WTC11 (cell line): ENCODE measurements at places on chromosomes 13 and 19.

DNA sequence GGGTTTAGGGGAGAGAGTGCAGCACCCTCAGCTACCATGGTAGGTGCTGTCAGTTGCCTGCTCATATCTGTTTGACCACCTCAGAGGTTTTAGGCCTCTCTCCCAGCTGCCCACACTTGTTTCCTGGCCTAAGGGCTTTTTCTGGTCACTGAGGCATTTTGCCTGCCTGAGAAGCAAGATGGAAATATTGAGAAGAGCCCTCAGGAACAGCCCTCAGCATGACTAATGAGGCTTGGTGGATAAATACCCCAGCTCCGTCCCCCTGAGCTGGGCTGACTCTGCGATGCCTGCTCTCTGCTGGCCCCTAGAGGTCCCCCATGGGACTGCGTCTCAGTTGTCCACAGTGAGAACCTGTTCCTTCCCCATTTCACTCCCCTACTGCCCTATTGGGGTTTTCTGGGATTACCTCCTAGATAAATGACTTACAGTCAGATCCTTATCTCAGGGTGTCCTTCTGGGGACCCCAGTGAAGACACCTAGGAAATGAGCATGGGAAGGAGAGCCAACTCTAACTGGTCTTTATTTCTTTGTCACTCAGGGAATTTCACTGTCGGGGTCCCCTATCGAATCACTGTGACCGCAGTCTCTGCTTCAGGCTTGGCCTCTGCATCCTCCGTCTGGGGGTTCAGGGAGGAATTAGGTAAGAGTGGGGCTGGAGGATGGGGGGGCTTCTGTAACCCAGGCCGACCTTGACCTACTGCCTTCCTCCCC lies 13.3 kb downstream of the PALM3 start:
- peak; percentile 92 for DNase-seq

DNA sequence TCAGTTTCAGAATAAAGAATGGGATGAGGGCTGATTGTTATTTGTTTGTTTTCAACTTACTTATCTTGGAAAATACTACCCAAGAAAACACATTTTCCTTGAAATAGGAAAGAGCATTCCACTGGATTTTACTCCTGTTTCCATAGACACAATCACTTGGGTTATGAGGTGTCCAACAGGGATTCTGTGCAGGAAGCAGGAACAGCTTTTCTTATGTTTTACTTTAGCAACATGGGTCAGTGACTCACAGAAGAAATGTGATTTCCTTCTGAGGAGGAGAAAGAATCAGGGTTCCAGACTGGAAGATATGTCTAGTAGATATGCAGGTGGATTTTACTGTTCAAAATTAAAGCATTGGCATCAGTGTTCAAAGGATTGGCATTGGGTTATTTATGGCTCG lies 180.8 kb upstream of the GPC6 start:
- DNase-seq = no peak

- DNase-seq = no peak
These were observed 112.8 kb downstream of the DCT start for GRCh38 chr13:94366677-94367076.

GRCh38 chr19:42555801-42556200 lies 27.5 kb upstream of the CEACAM1 start:
- no peak for DNase-seq

GRCh38 chr13:33321686-33322542 lies 36.4 kb upstream of the STARD13 start:
- no peak for DNase-seq

DNA sequence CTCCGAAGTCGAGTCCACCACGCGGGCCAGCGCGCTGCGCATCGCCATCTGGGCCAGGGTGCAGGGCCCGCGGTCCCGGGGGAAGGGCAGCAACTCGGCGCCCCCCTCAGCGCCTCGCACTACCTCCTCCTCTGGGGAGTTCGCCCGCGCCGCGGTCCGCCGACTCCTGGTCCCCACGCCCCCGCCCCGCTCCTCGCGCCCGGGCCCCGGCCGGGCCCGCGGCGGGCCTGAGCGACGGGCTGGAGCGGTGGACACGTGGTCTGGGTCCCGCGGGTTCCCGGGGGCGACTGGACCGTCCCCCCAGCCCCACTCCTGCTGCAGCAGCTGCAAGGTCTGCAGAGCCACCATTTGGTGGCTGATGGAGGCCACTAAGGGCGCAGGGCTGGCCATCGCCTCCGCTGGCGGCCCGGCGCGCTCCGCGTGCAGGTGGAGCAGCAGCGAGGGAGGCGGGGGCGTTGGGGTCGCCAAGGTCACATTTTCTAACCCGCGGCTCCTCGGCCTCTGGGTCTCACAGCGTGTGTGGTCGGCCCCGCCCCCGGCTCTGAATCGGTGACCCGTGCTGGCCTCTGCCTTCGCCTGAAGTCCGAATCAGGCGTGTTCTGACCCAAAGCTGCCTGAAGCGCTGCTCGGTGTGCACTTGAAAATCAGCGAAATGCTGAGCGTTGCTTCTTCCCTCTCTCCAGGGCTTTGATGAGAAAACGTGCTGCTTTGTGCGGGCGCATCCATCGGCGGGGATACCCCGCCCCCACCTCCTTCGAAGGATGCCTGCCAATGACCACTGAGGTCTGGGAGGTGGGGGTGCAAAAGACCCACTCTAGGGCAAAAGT lies at the start of gene DLEU7:
DLEU7 (minus strand) TSS at position 436 of the 827 bp plus-strand sequence; CDS start at position 390, 46 bp downstream.
- DNase-seq = peak; percentile 79

DNA sequence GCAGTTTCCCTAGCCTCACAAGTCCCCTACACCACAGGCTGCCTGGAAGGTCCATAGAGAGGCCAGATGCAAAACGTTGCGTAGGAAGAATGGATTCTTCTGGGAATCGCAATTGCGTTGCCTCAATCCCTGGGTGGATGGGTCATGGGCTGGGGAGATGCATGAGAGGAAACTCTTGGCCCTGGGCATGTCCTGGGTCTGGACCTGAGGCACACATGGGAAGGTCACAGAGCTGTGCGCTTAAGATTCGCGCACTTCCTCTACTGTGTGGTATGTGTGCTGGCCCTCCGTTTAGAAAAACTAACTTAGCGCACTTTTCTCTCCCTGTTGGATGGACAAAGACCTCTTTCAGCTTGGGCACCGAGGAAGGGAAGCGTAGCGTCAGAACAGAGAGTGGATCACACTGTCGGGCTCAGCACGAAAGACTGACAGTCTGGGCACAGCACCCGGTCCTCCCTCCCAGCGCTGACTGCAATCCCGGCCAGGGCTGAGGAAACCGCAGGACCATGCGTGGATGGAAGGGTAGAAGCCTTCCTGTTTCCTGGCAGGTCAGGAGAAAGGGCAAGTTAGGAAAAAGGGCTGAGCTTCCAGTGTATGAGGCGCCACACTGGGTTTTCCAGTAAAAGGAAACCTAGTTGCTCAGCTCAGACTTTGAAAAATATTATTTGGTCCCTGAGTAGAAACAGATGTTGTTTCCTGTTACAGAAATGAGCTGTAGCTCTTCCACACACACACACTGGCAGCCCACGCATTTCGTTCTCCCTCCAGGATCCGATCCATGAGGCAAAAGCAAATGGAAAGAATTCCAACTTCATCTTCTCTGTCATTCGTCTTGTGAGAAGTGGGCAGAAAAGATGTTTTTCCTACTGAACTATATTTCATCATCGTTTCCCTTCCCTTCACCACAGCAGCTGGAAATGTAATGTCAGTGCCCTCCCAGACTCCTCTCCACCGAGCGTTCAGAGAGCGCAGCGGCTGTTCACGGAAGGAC lies 86.0 kb downstream of the ING1 start:
- DNase-seq = no peak

DNA sequence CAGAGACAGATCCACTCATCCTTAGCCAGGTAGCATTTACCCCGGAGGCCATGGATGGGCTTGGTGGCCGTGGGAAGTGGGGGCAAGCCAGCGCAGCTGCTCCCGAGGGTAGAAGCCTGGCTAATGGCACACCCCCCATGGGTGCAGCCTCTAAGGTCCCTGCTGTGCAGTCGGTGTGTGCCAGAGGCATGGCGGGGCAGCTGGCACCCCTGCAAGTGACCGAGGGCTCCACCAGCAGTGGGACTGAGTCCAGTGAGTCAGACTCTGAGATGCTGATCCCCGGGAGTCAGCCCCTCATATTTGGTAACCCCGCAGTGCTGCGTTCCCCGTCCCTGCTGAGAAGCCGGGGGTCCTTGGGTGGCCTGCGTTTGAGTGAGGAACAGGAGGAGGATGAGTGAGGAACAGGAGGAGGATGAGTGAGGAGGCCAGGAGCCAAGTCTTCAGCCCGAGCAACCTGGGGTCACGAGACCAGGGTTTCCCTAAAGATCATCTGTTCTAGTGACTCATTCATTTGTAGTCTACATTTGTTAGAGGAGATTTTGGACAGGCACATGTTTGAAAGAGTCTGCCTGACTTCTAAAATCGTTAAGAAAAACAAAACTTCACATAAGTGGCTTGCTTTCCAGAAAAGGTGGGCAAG lies 180.7 kb downstream of the STK24 start:
- DNase-seq = no peak

GRCh38 chr13:108266321-108266990 lies 3.1 kb upstream of the TNFSF13B start:
- no peak for DNase-seq

- DNase-seq = no peak
These were observed 53.7 kb downstream of the PEPD start for GRCh38 chr19:33467851-33468250.

GRCh38 chr19:57321116-57321515 lies 844 bp downstream of the ZNF543 start:
- no peak for DNase-seq

- DNase-seq = no peak
These were observed 19.2 kb upstream of the C2CD4C start for GRCh38 chr19:428149-428548.

GRCh38 chr13:111269508-111269907 lies 50.9 kb upstream of the TEX29 start:
- no peak for DNase-seq

GRCh38 chr19:53853707-53854106 lies 14.0 kb upstream of the MYADM start:
- no peak for DNase-seq

DNA sequence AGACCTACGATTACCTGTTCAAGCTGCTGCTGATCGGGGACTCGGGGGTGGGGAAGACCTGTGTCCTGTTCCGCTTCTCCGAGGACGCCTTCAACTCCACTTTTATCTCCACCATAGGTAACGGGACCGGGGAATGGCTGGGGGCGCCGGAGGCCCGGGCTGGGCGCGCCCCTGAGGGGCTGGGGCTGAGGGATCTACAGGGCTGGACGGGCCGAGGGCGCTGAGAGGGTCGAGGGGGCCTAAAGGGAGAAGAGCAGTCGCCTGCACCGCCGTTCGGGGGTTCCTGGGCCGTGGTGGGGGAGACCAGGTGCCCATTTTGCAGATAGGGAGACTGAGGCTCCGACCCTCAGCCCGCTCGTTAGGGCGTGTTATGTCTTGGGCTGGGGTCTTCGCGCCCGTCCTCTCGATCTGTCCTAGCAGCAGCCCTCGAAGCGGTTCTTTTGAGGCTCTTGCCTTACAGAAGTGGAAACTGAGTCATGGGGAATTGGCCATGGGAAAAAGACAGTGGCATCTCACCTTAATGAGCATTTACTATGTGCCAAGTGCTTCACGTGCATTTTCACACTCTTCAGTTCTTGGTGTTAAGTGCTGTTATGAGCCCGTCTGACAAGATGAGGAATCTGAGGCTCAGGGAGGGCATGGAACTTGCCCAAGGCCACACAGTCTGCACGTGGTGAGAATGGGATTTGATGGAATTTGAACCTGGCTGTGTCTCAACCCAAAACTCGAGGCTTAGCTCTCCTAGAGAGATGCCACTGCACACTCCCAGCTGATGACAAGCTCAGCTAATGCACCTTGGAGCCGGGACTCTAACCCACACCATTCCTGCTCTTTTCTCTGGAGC lies 442 bp downstream of the RAB8A start:
- DNase-seq = no peak

- no peak for DNase-seq
These were observed 6.0 kb downstream of the MAG start for GRCh38 chr19:35297922-35298321.

DNA sequence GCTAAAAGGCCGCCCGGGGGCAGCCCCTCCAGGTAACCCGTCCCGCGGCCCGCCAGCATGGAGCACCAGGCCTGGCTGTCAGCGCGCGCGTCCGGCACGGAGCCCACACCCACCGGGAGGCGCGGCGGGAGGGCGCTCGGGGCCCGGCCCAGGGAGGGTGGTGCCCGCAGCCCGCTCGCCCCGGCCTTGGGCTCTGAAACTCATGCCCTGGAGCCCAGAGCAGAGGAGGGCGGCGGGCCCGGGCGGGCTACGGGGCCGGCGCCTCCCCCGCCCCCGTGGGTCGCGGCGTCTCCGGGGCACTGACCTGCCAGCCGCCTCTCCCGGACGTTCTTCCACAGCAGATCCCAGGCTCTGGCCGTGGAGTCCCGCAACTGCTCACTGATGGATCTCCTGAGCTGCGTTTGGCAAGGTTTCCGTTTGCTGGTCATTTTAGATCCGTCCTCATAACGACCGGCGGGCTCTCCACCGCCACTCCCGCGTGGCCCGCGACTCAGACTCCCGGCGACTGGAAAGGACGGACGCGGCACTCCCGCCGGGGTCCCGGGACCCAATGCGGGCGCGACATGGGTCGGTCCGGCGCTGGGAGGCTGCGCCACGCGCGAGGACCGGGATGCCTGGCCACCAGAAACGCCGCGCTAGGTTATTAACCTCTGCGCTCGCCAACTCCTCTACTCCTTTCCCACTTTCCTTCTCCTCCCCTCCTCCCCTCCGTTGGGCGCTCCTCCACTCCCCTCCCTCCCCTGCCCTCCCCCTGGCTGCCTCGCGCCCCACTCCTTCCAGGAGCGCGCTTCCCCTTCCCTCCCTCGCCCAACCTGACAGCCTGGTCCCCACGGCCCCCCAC lies 64.7 kb upstream of the STARD13 start:
- DNase-seq = peak; percentile 31

- no peak for DNase-seq
These were observed 3.5 kb downstream of the RNF113B start for GRCh38 chr13:98173431-98174152.

- DNase-seq = peak; percentile 77
These were observed 7.3 kb upstream of the STRN4 start for GRCh38 chr19:46753420-46754155.

GRCh38 chr19:1270213-1270853 lies 1.2 kb downstream of the CIRBP start:
- DNase-seq = no peak

DNA sequence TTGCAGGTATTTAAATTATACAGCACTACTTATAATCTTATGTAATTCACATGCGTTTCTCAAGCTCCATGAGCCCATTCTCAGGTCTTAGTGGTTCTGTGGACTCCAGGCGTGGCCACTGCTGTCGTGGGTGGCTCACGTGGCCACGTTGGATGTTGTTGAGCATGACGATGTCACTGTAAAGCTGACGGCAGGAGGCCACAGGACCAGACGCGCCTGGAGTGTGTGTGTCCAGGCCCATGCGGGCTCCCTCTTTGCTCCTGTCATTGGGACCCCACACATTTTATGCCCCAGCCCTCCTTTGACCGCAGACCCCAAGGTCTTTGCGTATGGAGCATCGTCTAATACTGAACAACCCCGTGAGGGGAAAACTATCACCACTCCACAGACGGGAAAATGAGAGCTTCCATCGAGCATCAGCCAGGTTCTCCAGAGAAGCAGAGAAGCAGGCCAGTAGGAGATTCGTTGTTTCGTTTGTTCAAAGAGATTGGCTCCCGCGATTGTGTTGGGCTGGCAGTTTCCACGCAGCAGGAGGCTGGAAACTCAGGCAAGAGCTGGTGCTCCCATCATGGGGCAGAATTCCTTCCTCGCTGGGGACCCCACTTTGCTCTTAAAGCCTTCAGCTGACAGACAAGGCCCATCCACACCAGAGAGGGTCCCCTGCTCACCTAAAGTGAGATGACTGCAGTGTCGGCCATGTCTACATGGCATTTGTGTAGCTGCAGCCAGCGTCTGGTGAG lies 129.3 kb upstream of the SPACA7 start:
- DNase-seq = no peak

- no peak for DNase-seq
These were observed 6.2 kb downstream of the ILF3 start for GRCh38 chr19:10660346-10660745.

GRCh38 chr13:74251778-74252519 lies 117.7 kb upstream of the KLF12 start:
- DNase-seq = no peak
